H1 (cell line): ENCODE measurements at places on chromosomes 7 and 10. TPM values are rescaled to one million over a fixed set of nuclear protein-coding genes. Genes with fewer than 3 reads are reported as not detected.

DNA sequence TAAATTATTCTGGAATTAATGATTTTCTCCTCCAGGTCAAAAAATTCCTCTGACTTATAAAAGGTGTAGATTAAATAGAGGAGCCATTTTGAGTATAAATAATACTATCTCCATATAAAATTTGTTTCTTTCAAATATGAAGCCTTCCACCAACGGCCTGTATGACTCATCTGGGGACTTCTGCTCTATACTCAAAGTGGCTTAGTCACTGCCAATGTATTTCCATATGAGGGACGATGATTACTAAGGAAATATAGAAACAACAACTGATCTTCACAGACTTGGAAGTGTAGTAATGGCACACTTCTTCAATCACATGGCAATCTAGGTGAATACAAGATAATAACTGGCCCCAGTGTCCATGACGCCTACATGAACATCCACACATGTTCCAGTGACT lies 335.6 kb upstream of the HGF start:
- DNase-seq = no peak

GRCh38 chr10:48470115-48470892 lies 134.6 kb downstream of the ARHGAP22 start:
- peak; percentile 48 for DNase-seq

- DNase-seq = no peak
Measured at GRCh38 chr7:29289156-29290021, 94.8 kb downstream of the CHN2 start.

DNA sequence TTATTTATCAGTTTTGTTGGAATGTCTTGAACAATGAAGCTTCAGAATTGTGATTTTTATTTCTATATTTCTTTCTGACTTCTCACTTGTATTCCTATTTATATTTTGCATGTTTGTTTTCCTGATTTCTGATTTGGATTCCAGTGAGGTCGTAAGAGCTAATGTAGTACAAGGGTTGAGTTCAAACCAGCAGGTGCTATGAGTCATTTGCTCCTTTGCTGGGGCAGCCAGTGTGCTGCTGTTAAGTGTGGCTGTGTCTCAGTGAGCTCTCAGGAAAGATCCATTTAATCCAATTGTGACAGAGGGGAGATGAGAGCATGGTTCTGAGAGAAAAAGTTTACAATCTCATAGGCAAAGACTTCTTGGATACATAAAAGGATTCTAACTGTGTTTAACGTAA lies 48.6 kb downstream of the MCU start:
- no peak for DNase-seq

The GLI3 gene
- 31.1 and 35.4 TPM in 2 replicates for total RNA-seq

DNA sequence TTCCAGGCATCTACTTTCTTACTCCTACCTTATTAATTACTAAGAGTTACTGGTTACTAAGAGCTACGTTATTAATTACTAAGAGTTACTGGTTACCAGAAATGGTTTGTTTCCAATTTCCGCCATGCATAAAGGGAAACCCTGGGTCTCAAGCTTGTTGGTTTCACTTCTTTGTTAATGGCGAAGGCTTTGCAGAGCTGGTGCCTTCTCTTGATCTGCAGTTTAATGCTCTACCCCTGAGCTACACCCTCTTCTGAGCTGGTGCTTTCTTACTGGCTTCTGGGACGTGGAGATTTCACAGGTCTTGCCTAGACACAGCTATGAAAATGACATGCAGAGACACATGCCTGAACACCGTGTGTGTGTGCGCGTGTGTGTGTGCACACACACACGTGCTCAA lies 560 bp downstream of the CPA4 start:
- no peak for DNase-seq

DNA sequence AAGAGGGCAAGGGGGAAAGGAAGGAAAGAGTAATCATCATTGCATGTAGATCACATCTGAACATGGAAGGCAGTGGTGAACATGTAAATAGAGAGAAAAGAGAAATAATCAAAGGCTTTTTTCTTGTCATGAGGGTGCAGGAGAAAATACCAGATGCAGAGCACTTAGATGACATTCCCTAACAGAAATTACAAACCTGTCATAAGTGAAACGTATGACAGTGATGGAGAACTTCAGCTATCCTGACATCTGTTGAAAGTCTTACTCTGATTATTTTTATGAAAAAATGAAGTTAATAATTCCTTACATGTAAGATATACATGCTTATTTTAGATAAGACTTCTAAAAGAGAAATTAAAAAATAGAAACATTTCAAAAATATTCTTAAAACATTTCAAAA lies 54.7 kb downstream of the BRAF start:
- DNase-seq = no peak

GRCh38 chr7:72751978-72752377 lies 76.0 kb downstream of the TYW1B start:
- peak; percentile 7 for DNase-seq

GRCh38 chr10:77594471-77594783 lies 43.2 kb downstream of the KCNMA1 start:
- no peak for DNase-seq

- DNase-seq = no peak
Measured at GRCh38 chr10:12709000-12709401, 292.5 kb downstream of the CCDC3 start.

GRCh38 chr10:45509491-45509890 lies 135.5 kb downstream of the ALOX5 start:
- DNase-seq = no peak

- DNase-seq = no peak
Measured at GRCh38 chr7:39260279-39260844, 282.7 kb downstream of the POU6F2 start.

DNA sequence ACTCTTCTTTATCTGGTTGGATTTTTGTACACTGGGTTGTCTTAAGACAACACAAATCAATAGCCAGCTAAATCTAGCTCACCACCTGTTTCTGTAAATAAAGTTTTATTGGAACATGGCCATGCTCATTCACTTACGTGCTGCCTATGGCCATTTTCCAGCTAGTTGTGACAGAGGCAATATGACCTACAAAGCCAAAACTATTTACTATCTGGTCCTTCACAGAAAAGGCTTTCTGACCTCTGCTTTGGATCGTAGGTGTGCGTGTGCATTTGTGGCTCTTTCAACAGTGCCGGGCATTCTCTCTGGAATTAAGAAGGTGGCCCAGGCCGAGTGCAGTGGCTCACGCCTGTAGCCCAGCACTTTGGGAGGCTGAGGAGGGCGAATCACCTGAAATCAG lies 45.5 kb downstream of the NRAP start:
- DNase-seq = no peak
